NCI-H2081 (cell line): ENCODE measurements at places on chromosomes 7 and 10.

DNA sequence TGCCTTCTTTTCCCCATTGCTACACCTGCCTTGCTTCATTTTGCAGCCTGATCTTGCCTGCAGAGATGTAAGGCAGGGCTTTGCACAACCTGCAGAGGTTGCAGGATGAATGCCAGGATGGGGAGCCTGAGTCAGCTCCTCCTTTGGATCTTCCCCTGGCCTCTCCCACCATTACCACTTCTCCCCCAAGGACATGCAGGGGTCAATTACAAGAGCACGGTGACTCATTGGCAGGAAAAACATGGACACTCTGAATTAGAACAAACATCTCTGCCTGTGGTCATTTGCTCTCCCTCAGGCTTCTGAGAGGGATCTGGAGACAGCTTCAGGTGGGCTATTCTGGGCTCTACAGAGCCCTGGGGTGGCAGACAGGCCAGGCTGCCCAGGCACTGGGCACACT, 89.2 kb downstream of the HERPUD2 start:
- DNase-seq = no peak

GRCh38 chr10:2130705-2131305, 393.5 kb upstream of the ADARB2 start:
- DNase-seq = no peak

- no peak for DNase-seq
Observed at GRCh38 chr10:73589563-73590126, 1.5 kb downstream of the USP54 start.

- DNase-seq = no peak
Observed at GRCh38 chr10:122590153-122590552, 29.6 kb downstream of the DMBT1 start.

DNA sequence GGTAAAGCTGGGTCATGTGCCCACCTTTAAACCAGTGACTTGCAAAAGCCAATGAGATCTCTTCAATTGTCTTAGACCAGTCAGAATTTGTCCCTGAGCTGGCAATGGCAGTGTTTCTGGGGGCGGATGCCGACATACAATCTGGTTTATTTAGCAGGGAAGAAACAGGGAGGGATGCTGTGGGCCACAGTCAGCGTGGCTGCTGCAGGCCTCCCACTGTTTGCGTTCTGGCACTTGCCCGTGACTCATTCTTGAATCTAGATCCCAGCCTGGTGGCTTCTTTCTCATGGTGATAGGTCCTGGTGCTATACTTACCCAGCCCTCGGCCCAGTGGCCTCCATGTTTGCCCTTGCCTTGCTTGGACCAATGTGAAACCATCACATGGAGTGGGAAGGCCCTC, 3.1 kb upstream of the CPA1 start:
- no peak for DNase-seq

DNA sequence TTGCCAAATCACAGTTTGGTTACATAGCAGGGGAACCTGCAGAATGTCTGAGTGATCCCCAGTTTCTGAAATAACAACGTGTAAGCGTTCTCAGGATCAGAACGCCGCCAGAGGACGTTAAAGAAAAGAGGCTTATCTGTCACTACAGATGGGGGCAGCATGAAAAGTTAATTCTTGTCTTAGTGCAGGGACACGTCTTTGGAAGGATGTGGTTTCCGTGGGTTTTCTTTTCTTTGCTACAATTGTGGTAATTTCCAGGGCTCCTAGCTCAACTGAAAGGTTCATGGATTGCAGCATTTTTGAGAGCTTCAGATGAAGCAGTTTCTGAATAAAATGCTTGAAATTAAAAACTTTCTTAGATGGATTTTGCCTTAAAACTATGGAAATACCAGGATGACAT, 106.6 kb downstream of the PRKCQ start:
- no peak for DNase-seq

- no peak for DNase-seq
Observed at GRCh38 chr7:539731-540411, 20.2 kb upstream of the PDGFA start.

DNA sequence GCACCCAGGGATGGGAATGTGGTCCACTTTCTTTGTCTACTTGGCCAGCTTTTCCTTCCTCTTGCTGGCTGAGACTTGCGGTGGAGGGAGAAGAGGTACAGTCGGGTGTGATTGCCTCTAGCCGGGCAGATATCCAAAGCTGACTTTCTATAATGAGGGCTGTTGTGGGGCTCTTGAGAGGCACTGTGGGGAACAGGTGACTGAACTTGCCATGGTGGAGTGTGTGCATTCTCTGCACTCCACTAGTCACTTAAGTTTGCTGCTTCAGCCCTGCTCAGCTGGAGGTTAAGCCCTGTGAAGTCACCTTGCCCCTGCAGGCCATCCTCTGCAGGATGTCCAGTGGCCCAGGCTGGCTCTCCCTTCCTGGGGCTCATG, 116.6 kb downstream of the AOAH start:
- no peak for DNase-seq

DNA sequence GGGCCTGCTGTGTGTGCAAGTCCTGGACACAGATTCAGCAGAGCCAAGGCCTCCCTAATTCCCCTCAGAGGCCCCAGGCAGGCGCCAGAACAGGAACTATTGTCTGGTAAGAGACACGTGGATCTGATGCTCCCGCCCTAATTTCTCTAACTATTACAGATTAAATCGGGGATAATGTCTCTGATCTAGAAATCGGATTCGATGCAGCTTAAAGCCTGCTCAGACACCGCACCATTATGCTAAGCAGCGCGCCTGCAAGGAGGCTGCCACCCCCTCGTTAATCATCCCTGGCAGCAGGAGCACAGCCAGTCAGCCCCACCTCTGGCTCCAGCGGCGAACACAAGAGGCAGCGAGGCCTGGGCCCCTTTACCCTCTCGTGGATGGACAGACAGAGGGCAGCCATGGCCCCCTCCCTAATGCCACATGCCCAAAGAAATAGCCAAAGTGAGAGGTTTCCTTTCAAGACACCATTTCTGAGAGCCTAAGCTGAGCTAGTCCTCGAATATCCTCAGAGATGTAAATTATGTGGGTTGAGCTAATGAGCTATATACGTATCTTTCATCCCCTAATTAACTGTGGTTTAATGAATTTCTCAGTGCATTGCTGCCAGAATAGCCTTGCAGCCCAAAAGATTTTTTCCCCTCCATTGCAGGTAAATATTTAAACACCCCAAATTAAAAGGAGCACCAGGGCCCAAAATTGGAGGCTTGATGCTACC, 122.1 kb downstream of the GRID1 start:
- peak; percentile 18 for DNase-seq

GRCh38 chr10:35674843-35675242, 32.7 kb upstream of the FZD8 start:
- no peak for DNase-seq

DNA sequence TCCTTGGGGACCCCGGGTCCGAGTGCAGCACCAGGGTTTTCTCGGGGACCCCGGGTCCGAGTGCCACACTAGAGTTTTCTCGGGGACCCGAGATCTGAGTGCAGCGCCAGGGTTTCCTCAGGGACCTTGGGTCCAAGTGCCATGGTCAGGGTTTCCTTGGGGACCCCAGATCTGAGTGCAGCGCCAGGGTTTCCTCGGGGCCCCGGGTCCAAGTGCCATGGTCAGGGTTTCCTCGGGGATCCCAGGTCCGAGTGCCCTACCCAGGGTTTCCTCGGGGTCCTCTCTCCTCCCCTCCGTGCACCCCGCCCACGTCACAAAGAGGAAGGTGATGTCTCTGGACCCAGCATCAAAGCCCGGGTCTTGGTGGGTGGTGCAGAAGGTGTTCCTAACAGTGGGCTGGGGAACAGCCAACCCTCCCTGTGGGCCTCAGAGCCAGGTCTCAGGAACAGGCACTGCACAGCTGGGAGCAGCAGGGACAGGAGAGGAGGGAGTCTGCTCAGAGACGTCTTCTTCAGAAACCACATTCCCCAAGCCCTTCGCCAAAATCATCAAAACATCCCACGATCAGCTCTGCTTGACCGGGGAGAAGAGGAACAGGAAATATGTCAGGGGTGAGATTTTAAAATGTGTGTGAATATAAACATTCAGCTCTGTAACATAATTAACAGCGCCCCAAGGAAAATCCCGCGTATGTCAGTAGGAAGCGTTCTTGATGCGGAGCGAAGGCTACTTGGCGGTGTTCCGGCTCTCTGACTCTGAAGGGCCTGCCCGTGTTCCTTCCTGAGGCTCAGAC, 540.7 kb downstream of the DNAJB6 start:
- no peak for DNase-seq

- DNase-seq = no peak
Observed at GRCh38 chr10:51638737-51639136, 60.7 kb downstream of the CSTF2T start.

- DNase-seq = no peak
Observed at GRCh38 chr10:127883516-127883915, 9.2 kb downstream of the CLRN3 start.

- DNase-seq = no peak
Observed at GRCh38 chr10:17003651-17004286, 125.8 kb downstream of the CUBN start.

DNA sequence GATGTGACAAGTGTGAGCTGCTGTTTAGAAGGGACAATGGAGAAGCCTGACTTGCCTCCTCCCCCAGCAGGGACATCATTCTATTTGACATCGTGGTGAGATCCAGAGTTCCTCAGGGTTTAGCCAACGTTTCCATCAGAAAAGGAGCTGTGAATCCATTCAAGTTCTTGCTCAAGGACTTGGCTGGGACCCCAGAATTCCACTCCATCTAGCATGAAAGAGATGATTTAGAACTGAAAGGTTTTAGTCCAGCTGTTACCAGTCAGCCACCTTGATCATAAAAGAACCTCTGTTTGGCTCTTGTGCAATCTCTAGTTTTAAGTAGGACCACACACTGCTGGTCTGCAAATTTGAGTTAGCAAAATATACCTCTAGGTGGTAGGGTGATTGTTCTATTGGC, 337.6 kb downstream of the FRMD4A start:
- no peak for DNase-seq

GRCh38 chr10:76626386-76626785, 1011.2 kb downstream of the KCNMA1 start:
- no peak for DNase-seq

GRCh38 chr10:49162761-49163310, 25.4 kb downstream of the TMEM273 start:
- no peak for DNase-seq

DNA sequence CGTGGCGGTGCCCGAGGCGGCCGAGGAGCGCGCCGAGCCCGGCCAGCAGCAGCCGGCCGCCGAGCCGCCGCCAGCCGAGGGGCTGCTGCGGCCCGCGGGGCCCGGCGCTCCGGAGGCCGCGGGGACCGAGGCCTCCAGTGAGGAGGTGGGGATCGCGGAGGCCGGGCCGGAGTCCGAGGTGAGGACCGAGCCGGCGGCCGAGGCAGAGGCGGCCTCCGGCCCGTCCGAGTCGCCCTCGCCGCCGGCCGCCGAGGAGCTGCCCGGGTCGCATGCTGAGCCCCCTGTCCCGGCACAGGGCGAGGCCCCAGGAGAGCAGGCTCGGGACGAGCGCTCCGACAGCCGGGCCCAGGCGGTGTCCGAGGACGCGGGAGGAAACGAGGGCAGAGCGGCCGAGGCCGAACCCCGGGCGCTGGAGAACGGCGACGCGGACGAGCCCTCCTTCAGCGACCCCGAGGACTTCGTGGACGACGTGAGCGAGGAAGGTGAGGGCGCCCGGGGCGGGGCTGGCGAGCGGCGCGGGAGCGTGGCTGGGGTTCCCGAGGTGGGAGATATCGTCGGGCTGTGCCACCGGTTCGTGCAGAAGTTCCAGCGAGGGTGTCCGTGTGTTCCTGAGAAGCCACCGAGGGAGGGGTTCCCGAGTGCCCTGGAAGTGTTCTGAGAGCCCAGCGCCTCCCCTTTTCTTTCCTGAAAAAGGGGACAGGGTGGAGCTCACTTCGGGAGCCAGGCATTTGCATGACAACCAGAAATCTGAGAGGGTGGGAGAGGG, 495 bp downstream of the EIF3B start:
- DNase-seq = no peak

DNA sequence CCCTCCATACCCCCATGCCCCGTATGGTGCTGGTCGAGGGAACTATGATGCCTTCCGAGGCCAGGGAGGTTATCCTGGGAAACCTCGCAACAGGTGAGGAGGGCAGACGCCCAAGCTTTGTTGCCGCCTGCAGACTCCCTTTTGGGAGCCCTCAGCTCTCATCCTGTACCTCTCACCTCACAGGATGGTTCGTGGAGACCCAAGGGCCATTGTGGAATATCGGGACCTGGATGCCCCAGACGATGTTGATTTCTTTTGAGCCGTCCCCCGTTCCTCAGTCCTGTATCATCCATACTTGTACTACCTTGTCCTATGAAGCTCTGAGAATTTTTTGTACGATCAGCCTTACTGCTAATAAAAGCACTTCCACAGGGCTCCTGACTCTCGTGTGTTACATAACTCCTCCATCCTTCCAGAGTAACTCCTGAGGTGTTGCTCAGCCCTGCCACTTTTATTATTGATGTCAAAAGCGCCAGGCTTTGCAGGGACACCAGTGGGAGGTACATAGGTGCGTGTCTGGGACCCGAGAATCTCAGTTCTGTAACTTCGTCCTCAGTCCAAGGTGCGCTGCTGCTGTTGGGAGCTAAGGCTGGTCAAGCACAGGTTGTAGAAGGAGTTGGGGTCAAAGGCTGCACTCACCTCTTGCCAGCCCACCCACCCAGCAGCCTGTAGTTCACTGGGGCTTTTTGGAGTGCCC, 1.1 kb downstream of the UFSP1 start:
- DNase-seq = no peak

DNA sequence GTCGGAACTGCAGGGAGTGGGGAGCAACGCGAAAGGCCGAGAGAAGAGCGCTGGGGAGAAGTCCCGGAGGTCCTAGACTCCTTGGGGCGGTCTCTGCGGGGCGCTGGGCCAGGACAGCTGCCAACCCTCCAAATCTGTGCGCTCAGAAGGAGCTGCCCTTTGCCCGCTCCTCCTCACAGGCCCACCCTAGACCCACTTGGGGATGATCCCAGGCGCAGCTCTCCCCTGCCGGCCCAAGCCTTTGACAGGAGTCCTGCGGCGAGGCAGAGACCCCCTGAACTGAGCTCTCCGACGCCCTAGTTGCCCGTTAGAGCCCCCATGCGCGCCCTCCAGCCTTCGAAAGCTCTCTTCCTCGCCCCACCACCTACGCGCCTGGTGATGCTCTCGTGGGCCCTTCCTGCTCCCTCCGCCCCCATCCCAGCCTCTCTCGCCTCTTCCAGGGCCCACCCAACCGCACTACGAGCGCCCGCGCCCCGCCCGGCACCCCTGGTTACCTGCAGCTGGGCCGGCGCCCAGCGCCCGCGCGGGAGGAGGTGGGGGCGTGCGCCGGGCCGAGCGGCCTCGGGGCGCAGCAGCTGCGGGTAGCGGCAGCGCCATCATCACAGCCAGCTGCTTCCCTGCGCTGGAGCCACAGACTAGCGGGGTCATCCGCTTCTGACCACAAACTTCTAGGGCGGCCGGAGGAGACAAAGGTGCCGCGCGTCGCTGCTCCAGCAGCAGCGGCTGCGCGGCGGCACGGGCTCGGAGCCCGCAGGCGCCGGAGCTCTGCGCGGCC, 353.4 kb downstream of the DNAJB6 start:
- DNase-seq = peak; percentile 71
